ENCODE measurements at places on chromosomes 2 and 18. TPM values are rescaled to one million over a fixed set of nuclear protein-coding genes. Genes with fewer than 3 reads are reported as not detected.

Gene MYOM1
- 1.6 TPM for total RNA-seq

Gene PER2
- total RNA-seq: 8.9 TPM

Gene LYPD6B
- 13.3 TPM for total RNA-seq

Gene ANKRD30BL
- total RNA-seq: not detected

Gene GALNT13
- total RNA-seq: 21.0 TPM
